Stimulated activated CD4-positive, alpha-beta T cell treated with anti-CD3 and anti-CD28 coated beads, Interleukin-1b, Interleukin-23, amount 100 ng/mL, for 24 hours (primary cell): ENCODE measurements at places on chromosomes 2 and 18.

- no peak for DNase-seq
These were observed 201.2 kb downstream of the NBAS start for GRCh38 chr2:15359716-15360531.

DNA sequence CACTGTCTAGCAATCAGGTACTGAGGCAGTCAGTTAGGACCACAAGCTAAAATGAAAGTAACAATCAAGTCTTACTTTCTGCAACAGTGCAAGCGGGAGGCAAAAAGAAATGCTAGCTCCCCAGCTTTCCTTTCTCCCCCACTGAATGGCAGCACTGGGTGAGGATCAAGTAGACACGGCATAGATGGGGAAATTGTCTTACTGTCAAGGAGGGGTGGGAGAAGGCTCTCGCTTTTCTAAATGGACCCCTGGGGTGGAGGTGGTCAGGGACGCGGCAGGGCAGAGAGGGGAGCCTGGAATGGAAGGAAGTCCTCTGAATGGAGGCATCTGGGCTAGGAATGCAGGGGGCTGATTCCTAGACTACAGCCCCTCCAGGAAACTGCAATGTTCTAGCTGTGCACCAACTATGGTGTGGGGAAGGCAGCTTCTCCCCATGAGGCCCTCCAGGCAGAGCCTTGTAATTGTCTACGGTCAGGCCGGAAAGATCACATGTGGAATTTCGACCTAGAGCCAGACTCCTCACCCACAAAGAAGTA lies 24.3 kb downstream of the METTL8 start:
- DNase-seq = no peak

GRCh38 chr2:24791452-24791851 lies 1.7 kb downstream of the PTRHD1 start:
- no peak for DNase-seq

DNA sequence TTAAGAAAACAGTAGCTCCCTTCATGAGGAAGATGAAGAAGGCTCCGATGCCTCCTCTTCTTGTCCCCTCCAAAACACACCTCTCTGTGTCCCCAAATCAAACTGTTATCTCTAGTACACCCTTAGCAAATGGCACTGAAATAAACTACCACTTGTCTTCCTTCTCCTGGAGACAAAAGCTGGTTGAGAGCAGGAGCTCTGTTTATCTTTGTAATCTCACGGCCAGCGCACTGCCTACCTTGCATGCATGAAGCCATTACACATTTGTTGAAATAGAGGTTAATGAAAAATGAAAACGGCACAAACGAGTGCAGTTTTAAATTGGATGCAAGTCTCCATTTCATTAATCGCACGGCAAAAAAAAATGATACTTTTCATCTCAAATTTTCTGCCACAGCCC lies 113.7 kb downstream of the EPB41L3 start:
- no peak for DNase-seq

- DNase-seq = no peak
These were observed 1.5 kb downstream of the DDX18 start for GRCh38 chr2:117815946-117816345.
